ENCODE measurements at places on chromosomes 3 and 15. TPM values are rescaled to one million over a fixed set of nuclear protein-coding genes. Genes with fewer than 3 reads are reported as not detected.

Gene RTP1
- not detected for total RNA-seq

Gene PLXND1
- total RNA-seq: 1.1 TPM

Gene CD86
- total RNA-seq: 23.4 TPM

Gene CHRNA5
- 6.8 TPM for total RNA-seq

- DNase-seq: no peak
- peaks cover under 1% of the 10 kb centered on the region for H3K27me3 ChIP-seq
- H3K27ac ChIP-seq: no peak overlapping the region
- H3K4me3 ChIP-seq: no peak overlapping the region
- H3K4me1 ChIP-seq: no peaks in the 10 kb centered on the region
Measured at GRCh38 chr15:26101443-26101842, 238.3 kb upstream of the ATP10A start.

DNA sequence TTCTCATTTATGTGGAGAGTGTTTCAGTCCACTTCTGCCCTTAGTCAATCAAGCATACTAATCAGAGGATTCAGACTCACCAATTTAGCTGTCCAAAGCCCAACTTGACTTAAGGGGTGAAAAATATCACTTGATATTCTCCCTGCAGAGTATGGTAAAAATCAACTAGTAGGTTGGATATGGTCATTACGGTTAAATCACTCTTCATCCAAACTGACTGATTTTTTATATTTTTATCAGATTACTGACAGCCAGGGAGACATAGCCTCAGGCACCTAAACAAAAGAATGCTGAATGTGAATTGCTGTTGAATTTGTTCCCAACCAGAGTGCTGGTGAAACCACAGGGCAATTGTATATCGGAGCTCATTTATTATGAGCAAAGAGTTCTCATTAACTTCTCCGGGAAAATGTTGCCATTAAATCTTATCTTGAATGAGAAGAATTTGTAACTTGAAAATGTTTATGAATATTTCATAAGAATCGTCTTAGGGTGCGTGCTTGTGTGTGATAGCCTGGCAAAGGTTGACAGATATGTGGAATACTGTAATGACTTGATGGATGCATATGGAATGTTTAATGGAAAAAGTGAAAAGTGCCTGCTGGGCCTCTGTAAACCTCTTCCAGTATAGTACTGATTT, 411.2 kb downstream of the NAALADL2 start:
- no peak for DNase-seq
- no peaks in the 10 kb centered on the region for H3K4me1 ChIP-seq
- no peak overlapping the region for H3K27ac ChIP-seq
- H3K27me3 ChIP-seq: no peaks in the 10 kb centered on the region

DNA sequence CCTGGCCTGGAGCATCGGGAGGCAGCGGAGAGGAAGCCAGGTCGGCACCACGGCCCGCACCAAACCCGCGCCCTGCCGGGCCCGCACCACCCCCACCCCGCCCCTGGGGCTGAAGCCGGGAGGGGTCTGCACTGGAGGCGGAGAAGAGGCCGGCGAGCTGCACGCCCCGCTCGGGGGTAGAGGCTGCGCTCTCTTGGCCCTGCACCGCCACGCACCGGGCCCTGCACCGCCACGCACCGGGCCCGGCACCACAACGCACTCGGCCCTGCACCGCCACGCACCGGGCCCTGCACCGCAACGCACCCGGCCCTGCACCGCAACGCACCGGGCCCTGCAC, 41.4 kb downstream of the MUC20 start:
- peaks cover 39% of the 10 kb centered on the region for H3K27me3 ChIP-seq
- H3K36me3 ChIP-seq: no peaks in the 10 kb centered on the region
- H3K4me3 ChIP-seq: no peak overlapping the region
- DNase-seq: no peak

- DNase-seq: no peak
- peaks cover 4% of the 10 kb centered on the region for H3K36me3 ChIP-seq
- no peak overlapping the region for H3K27ac ChIP-seq
- H3K27me3 ChIP-seq: no peaks in the 10 kb centered on the region
Measured at GRCh38 chr15:64542091-64542490, 81.7 kb downstream of the ZNF609 start.

DNA sequence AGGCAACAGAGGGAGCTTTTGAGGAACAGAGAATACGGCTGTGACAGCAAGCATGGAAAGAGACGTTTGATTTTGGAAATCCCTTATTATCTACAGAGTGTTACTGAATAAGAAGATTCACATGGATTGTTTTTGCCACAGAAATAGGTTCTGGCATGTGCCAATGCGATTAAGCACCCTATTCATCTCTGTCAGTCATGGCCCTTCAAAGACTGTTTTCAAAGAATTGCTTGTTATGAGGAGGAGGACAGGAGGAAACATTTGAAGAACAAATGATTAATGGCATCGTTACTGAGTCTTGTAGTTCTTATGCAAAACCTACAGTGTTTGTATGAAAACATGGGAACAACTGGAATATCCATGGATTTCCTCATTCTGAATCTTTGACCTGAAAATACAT, 86.2 kb downstream of the EPHA6 start:
- H3K27ac ChIP-seq: no peak overlapping the region
- DNase-seq: no peak
- no peaks in the 10 kb centered on the region for H3K4me1 ChIP-seq
- H3K4me3 ChIP-seq: no peak overlapping the region
- no peaks in the 10 kb centered on the region for H3K36me3 ChIP-seq
- H3K27me3 ChIP-seq: no peaks in the 10 kb centered on the region
